Astrocyte of the spinal cord (primary cell): ENCODE measurements at places on chromosomes 5 and 9.

GRCh38 chr5:54673523-54674225 lies 156.1 kb downstream of the SNX18 start:
- DNase-seq: peak; percentile 37

DNA sequence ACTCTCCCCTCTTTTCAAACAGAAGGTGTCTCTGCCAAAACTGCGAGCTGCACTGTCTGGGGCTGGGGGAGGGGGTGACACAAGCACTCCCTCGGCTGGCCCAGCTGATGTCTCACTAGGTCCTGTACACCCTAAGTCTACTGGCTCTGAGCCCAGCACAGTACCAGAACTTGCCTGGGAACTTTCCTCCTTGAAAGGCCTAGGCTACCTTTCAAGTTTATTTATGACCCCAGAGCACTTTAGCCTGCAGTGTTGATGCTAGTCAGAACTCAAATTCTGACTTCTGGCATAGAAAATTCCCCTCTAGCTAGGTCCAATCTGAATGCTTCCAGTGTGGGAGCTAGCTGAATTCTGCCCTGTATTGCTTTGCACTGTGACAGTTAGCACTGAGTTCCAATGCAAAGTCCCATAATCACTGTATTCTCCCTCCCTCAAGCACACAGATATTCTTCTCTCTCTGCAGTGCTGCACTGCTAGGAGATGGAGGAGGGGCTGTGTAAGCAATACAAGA lies 10.5 kb downstream of the LURAP1L start:
- peak; percentile 40 for DNase-seq

- no peak for DNase-seq
Measured at GRCh38 chr9:123034881-123035510, 1.5 kb downstream of the GPR21 start.

- no peak for DNase-seq
Measured at GRCh38 chr5:61640179-61641021, 308.3 kb downstream of the ZSWIM6 start.

DNA sequence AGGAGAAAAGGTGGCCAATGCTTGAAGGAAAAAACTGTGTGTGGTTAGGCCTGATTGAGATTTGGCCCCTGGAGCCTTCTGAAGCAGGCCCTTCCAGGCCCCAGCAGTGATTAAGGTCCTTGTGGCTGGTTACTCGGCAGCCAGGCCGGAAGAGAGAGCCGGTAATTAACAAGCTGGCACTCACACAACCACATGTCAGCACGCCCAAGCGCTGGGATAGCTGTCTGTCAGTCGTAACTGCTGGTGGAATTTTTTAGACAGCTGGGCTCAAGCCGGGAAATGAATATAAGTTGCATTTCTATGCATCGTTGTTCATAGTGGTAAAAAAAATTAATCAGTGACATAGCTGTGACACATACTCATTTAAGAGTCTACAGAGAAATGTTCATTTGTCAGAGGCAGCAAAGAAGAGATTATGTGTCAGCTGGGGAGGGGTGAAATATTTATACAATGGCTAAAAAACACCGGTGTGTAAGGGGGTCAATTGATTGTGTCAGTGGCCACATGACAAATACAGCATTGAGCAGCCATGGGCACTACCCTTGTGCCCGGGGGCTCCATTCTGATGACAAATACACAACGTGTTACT lies 13.7 kb upstream of the ARAP3 start:
- DNase-seq: no peak

DNA sequence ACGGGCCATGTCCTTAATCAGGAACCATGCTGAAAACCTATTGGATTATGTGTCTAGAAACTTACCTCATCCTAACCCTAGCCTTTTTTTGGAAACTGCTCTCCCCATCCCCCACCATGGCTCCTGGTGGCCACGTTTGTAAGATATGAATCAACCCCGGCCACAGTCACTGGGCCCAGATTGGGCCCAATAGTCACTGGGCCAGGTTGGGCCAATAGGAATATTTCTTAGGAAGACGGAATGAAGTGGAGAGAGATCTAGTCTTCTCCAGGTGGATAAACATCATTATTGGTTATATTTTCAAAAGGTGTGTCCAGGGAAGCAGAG lies 468.7 kb downstream of the ARHGEF28 start:
- DNase-seq: no peak

GRCh38 chr9:21966140-21966851 lies 27.9 kb downstream of the CDKN2A start:
- DNase-seq: no peak

- no peak for DNase-seq
Measured at GRCh38 chr5:178630475-178630930, 3.7 kb upstream of the CLK4 start.

GRCh38 chr9:9392755-9393154 lies 1220.0 kb downstream of the PTPRD start:
- no peak for DNase-seq

- no peak for DNase-seq
Measured at GRCh38 chr5:91312698-91313097, 70.4 kb downstream of the ARRDC3 start.

- DNase-seq: peak; percentile 83
Measured at GRCh38 chr9:14031060-14031414, 282.9 kb downstream of the NFIB start.

DNA sequence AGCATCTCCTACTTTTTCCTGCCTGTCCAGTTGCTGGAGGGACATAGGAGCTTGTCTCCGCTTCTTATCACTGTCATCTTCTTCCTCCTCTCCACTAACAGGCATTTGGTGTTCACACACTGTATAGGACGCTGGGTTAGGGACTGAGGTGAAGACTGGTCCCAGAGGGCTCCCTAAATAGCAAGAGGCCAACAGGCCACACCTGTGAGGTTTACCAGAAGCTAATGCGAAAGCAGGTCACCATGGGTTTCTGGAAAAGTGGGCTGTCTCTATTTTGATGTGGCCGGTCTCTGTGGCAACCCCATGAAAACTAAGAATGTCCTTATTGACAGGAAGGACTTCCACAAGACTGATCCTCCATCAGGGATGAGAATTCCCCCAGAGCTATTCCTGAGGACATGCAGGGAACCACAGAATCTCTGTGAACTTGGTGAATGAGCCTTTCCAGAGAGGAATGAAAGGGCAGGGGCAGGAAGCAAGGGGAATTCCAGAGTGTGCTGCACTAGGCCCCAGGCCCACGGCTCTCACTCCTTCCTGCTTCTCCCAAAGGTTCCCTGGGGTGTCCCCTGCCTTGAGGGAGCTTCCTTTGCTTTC lies 61.7 kb downstream of the DAP start:
- DNase-seq: no peak
